Omental fat pad (tissue), 4 donors: ENCODE measurements at places on chromosomes 4 and X.

DNA sequence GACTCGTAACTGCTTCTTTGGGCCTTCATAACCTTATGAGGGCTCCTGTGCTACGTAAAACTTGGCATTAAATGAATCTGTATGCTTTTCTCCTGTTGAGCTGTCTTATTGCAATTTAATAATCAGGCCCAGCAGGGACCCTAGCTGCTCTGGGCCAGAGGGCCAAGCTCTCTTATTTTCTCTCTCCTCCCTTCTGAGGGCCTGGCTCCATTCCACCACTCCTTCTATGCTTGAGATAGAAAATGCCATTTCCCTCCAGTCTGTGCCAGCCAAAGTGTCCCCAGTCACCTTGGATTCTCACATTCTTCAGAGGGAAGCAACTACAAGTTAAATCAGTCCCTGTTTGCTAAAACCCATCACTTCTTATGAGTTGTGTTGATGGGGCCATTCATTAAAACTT, 90.1 kb downstream of the CLCN4 start:
- DNase-seq, result no peak

DNA sequence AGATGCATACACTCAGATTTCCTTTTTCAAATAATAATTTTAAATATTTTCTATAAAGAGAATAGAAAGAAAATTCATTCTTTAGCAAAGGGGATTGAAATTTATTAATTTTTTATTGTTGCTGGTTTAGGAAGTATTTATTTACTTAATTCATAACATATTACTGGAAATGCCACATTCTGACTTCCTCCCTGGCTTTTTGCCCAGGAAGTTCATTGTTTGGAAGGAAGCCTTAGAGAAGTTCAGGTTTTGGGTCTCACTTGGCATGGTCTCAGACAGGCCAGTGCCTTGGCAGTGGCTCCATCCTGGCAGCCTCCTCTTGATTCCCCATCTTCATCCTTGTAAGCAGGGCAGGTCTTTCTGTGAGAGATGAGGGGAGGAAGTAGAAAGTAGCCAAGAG, 50.5 kb downstream of the IL15 start:
- no peak for DNase-seq

DNA sequence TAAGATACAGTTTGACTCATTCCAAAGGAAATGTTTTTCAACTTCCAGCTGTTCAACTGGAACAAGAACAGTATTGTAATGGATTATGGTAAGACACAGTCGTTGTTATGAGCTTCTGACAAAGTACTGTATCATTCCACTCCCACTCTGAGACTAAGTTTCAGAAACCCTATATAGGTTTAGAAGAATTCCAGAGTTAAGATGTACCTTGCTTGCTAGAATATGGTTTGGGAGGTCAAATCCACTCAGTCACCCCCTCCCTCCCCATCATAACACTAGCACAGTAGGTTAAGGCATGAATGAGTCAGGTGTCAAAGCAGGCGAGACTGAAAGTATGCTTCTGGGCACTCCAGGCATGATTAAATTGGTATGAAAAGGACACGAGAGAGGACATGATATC, 339.7 kb downstream of the DMD start:
- no peak for DNase-seq

DNA sequence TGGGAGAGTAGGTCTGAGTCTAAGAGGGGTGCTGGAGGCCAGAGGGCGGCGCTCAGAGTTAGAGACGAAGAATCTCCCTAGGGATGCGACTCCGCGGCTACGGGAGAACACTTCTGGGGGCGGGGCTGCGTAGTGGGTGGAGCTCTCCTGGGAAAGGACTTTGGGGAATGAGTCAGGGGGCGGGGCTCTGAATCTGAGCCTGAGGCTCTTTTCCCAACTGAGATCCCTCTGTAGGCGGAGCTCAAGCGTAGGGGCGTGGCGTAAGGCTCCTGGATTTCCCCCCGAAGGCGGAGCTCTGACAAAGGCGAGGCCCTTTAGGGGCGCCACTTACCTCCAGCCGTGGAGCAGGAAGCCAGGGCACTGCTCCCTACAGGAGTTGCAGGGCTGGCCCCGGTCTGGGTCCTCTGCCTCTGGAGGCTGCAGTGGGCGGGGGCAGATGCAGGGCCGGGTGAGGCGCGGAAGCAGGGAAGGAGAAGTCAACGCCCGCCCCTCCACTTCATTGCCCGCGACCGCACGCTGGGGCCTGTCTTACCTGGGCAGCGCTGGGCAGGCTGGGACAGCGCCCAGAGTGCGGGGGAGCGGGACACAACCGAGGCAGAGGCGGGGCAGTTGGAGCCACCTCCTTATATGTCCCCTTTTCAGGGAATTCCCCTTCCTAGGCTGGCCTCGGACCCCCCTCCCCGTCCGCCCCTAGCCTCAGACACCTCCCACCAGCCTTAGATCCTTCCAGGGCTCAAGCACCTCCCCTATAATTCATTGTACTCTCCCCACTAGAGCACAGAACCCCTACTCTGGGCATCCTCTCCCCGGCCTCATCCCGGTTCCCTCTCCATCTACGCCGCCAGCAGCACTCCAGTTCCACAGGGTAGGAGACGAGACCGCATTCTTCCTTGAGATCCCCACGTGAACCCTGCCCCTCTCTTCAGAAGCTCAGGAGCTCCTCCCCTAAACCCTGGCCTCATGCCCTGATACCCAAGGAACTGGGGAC, 1.6 kb downstream of the PRICKLE3 start:
- DNase-seq, result peak; percentile 69

- DNase-seq, result no peak
Observed at GRCh38 chr4:56870946-56871345, 36.8 kb upstream of the REST start.

- no peak for DNase-seq
Observed at GRCh38 chrX:43590150-43590549, 65.9 kb upstream of the MAOA start.

- no peak for DNase-seq
Observed at GRCh38 chr4:65265526-65265925, 404.8 kb downstream of the EPHA5 start.

GRCh38 chr4:160818571-160818970, 1345.2 kb downstream of the FSTL5 start:
- DNase-seq, result no peak

- no peak for DNase-seq
Observed at GRCh38 chrX:45760187-45760742, 559.6 kb upstream of the DIPK2B start.

GRCh38 chr4:150207871-150208270, 129.6 kb downstream of the DCLK2 start:
- no peak for DNase-seq

GRCh38 chr4:128512767-128513322, 225.2 kb upstream of the PGRMC2 start:
- DNase-seq, result no peak

- DNase-seq, result no peak
Observed at GRCh38 chrX:67684136-67684535, 140.3 kb downstream of the AR start.

GRCh38 chr4:114754616-114755015, 156.0 kb downstream of the UGT8 start:
- no peak for DNase-seq

GRCh38 chr4:113446019-113446418, 315.5 kb downstream of the CAMK2D start:
- DNase-seq, result no peak

- no peak for DNase-seq
Observed at GRCh38 chr4:33998291-33998690, 2246.0 kb downstream of the ARAP2 start.

- no peak for DNase-seq
Observed at GRCh38 chr4:86185659-86186058, 174.2 kb downstream of the MAPK10 start.

- no peak for DNase-seq
Observed at GRCh38 chr4:99625369-99625768, 32.3 kb downstream of the C4orf54 start.

GRCh38 chr4:48979914-48980579, 6.0 kb upstream of the CWH43 start:
- no peak for DNase-seq

GRCh38 chr4:7193030-7193958, 956 bp downstream of the SORCS2 start:
- no peak for DNase-seq

DNA sequence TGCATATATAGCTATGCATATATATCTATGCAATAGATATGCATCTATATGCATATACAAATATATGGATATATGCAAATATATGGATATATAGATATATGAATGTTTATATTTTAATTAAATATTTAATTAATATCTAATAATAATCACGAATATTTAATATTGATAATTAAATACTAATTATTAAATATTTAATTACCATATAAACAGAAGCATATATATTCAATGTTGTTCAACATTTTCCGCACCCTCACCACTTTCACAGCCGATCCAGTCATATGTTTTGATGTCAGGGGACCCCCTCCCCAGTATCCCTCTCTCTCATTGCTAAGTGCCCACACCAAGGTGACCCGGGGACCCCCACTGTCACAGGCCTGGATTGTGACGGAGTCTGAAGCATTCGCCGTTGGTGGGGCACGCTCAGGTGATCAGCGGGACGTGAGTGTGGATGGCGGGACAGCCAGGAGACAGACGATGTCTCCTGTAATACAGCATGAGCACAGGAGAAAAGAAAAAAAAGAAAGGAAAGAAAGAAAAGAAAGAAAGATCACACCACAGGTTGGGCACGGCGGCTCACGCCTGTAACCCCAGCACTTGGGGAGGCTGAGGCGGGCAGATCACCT, 199.7 kb downstream of the CRLF2 start:
- no peak for DNase-seq
